ENCODE measurements at places on chromosomes 2 and 18.
A peak's percentile ranks its signal among the peaks of the same experiment; 100 is the strongest.

DNA sequence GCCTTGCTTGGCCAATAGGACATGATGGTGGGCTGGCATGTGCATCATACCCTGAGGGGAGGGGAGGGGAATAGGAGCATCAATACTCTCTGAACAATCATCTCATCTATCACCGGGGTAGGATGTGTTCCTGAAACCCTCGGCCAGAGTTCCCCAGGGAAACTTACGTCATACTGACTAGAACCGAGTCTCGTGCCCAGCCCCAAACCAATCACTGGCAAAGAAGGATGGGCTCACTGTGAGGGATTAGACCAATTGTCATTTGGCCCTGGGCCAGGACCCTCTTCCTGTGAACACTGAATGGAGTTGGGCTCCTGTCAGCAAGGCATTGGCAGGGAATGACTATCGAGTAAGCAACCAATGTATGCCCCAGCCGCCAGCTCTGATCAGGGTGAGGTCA lies 261.5 kb downstream of the MYCN start:
- DNase-seq = no peak

DNA sequence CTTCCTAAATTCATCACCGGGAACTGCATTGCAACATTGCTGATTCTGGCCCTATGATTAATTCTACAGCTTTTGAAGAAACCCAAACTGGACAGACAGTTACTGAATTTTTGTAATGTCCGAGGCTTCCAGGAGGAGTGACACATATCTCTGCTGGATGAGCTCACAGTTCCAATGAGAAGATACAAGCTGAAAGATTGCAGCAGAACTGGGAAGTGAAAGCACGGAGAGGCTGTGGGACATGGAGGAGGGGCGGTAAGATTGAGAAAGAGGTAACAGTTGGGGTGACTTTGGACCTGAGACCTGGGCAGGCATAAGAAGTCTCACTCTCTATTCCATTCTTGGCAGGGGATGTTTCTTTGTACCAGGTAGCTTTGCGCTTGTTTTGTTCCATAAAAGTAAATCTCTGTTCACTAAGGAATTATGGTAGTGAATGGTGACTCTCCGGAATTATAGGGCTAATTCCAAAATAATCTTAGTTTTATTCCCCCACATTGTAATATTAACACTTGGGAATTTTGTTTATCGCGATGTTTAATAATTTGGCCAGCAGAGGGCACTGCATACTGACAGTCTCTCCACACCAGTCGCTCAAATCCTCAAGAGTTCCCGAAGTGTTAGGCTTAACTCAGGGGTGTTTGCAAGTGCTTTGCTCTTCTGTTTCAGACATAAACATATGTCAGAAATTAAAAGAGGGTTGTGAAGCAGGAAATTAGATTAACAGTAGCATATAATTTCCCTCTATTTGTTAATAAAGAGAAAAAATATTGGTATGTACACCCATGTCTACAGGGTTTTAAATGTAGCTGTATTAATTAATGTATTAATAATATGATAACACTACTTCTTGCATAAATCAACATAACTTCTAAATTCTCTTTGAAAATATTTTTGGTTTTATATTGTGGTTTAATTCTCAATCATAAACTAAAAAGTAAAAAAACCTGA lies 201.4 kb downstream of the SOCS6 start:
- DNase-seq = peak; percentile 34

GRCh38 chr2:98445683-98446581 lies 1.3 kb downstream of the INPP4A start:
- DNase-seq = no peak

DNA sequence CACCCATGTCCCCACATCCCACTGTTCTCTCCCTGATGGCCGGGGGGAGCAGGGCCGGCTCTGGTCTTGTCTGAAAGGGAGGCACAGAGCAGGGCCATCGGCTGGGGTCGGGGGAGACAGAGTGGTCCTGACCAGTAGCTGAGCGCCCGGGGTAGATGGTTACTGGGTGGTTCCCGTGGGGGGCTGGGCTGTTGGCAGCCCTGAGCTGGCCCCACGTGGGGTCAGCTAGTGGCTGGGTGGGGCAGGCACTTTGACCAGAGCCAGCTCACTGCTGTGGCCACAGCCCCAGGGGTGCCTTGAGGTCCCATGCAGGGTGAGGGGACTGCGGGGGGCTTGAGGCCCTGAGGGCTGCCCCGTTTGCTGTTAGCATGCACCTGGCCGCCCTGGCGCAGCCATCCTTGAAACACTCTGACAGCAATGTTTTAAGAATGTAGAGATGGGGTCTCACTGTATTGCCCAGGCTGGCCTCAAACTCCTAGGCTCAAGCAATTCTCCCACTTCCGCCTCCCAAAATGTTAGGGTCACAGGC lies 12.3 kb upstream of the NEU4 start:
- DNase-seq = no peak

GRCh38 chr2:171910494-171910893 lies 11.8 kb upstream of the HAT1 start:
- no peak for DNase-seq

DNA sequence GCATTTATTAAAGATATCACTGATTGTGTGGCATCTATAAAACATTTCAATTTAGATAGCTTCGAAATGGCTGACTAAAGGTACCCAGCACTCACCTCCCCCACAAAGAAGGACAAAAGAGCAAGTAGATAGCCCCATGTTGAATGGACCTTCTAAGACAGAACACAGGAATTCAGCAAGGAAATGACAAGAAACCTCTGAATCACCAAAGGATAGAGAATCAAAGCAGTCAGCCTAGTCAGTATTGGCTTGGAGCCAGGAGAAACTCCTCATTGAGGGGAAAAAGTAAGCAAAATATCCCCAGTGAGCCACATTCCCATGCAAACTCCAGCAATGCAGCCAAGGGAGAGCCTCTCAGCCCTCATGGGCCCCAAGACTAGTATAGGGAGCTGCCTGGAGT lies 113.7 kb downstream of the BARD1 start:
- no peak for DNase-seq

DNA sequence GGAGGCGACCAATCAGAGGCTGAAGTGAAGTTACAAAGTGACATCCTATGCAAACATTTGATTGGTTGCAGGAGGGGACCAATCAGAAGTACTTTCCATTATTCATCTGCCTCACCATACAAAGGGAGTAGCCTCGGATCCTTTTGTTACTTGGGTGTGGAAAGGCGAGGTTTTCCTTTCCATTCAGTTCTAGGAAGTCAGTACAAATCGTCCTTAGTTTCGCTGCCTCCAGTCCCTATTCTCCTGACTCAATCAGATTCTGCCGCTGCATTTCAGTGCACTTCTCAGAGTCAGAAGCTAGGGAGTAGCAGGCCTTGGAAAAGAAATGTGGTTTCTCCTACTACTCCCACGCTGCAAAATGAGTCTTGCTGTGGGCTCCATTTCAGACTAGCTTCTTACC lies 149.4 kb downstream of the DTNA start:
- DNase-seq = no peak

DNA sequence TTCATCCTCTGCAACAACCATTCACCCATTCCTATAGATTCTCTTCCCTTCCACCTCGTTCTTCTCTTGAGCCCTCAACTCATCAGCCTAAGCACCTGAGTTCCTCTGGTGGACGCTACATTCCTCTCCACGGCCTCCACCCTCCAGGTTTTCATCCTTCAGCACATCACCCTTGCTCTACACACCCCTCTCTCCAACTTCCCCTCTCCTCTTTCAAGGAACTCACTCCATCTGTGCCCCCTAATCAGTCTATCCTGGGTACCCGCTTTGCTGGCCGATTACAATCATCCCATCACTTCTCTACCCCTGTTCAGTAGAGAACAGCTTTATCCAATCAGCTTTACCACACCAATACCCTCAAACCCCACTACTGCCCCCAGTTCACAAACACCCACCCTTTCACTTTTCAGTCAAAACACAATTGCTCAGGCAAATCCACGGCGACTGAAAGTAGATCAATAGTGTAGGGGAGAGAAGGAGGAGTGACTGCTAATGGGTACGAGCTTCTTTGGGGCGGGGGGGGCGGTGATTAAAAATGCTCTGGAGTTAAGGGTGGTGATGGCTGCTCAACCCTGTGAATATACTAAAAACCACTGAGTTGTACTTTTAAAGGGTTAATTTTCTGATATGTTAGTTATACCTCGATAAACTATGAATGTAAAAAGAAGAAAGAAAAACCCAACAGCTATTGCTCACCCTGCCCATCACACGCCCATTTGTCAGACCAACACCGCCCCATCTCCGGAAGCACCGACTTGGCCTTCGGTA lies 857 bp downstream of the DYM start:
- DNase-seq = no peak

DNA sequence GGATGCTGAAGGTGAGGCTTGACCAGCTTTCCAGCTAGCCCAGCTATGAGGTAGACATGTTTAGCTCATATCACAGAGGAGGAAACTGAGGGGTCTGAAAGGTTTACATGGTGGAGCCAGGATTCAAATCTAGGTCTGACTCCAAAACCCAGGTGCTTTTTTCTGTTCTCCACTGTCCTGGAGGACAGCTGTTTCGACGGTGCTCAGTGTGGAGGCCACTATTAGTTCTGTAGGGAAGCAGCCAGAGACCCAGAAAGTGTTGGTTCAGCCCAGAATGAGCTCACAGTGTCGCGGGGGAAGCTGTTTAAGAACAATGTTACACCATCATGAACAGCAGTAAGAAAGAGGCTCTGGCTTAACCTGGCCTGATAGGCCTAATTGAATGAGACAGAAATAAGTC lies 11.1 kb downstream of the PROC start:
- DNase-seq = no peak

DNA sequence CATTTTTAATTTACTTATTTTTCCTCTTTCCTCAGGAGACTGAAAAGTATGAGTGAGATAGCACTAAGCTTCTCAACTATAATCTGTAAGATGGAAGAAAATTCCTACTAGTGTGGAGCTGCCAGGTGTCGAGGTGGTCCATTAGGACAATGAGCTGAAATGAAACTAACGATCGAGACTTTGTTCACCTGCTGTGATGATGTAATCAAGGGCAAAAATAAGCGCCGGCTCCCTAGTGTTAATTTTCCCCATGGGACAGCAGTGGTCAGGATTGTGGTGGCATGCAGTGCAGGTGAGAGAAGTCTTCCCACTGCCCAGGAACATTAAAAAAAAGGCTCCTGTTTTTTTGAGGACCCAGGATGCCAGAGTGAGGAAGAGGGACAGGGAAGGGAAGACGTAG lies 859.1 kb upstream of the GCFC2 start:
- DNase-seq = no peak

DNA sequence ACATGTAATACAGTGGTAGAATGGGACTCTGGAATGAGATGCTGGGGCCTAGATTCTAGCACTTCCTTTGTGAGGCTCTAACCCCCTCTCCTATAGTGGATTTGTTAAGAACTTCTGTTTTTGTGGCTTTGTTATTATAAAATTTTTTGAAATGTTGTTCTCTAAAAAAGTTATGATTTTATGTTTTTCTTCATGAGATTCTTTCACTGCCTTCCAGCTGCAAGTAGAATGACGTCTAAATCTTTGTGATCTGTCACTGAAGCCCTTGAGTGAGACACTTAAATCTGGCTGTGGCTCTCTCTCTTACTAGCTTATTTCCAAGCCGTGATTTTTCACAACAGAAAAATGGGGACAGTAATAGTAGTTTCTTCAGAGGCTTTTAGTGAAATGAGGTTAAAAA lies 1.6 kb downstream of the CASP8 start:
- DNase-seq = no peak

GRCh38 chr2:16005816-16006536 lies 65.6 kb downstream of the MYCN start:
- DNase-seq = no peak

- no peak for DNase-seq
Measured at GRCh38 chr18:14942275-14942674, 194.3 kb downstream of the ANKRD30B start.

DNA sequence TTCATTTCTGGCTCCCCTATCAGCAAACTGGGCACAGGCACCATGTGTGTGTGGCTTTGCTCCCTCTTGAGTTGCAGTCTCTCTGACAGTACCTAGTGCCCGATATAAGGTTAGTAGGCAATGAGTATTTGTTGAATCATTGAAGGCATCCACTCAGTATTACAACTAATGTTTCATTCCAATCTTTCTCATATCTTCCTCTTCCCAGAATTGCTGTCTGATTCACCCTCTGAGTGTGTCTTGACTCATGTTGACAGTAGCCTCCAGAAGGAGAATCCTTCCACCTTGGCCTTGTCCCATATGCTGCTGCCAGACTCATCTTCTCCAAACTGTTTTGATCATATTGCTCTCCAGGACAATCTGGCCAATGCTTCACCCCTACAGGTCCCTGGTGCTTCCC lies 202.5 kb downstream of the LRRTM1 start:
- peak; percentile 84 for DNase-seq

DNA sequence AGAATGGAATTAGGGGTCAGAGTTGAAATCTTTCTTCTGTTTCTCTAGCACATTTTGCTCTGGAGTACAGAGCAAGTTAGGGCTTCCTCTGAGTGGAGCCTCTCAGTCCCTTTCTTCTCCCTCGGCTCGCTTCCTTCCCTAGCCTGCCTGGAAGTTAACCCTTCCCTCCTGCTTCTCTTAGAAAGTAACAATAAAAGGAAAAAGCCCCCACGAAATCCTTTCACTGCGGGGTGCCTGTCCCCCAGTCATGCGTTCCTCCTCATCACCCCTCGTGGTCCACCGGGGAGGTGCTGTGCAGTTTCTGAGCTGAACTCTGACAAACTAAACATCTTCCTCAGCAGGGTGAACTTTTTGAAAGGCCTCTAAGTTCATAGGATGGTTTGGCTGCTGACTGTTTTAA lies 2.0 kb downstream of the IGFBP2 start:
- no peak for DNase-seq

DNA sequence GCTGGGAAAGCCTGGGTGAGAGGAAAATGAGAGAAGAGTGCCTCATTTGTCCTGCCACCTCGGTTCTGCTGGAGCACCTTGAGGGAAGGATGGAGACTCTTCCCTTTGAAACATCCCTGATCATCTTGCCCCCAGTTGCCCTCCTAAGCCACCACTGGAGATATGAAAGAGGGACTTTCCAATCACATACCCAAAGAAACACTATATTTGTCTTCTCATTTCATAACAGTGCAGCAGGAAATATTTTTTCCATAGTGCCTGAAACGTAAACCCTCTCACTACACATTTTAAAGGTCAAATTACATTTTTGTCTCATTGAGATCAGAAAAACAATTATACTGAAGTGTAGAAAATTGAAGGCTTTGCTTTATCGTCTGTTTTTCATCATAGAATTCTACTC lies 63.3 kb downstream of the KCTD18 start:
- no peak for DNase-seq

DNA sequence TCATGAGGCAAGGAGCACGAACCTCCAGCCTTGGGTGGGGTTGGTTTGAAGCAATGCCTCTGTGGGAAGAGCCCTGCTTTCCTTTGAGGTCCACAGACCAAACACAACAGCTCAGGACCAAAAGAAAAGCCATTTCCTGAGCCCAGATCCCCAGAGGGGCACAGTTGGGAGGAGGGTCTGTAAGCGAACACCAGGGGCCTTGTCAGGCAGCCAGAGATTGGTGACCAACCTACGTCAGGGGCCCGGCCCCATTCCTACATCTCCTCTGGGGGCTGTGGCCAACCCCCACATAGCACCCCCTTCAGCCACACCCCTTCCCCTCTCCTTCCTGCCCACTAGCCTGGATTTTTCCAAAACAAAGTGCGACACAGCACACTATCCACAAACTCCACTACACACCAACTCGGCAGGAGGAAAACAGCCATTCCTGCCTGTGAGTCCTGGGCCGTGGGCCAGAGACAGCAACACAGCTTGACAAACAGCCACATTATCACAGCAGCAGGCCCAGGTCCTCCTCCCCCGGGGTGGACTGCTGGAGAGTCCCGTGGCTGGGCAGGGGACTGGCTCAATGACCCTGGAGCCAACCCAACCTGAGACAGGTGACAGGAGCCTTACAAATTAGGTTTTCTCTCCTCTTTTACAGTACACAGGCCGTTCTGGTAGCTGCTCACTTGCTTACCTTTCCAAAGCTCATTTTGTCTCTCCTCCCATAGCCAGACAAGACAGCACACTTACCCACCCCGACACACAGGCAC lies 98.8 kb downstream of the TNS1 start:
- peak; percentile 59 for DNase-seq
